Stomach (tissue), 19 donors: ENCODE measurements at places on chromosomes 16 and 17. TPM values are rescaled to one million over a fixed set of nuclear protein-coding genes. Genes with fewer than 3 reads are reported as not detected.

ARL17B gene
- total RNA-seq, result 1.9 TPM

MYCBPAP gene
- total RNA-seq, result 1.1 TPM

NLRC5 gene
- total RNA-seq, result 12.5 TPM

WNT3 gene
- total RNA-seq, result 0.14 TPM

ALOX12 gene
- total RNA-seq, result not detected

TMEM98 gene
- total RNA-seq, result 101 TPM

RHBDL1 gene
- total RNA-seq, result not detected

MXRA7 gene
- 131 TPM for total RNA-seq

TBC1D26 gene
- not detected for total RNA-seq

PPY gene
- not detected for total RNA-seq

KRTAP4-16 gene
- total RNA-seq, result not detected

DCAF7 gene
- total RNA-seq, result 14.6 TPM

FDXR gene
- 94.1 TPM for total RNA-seq

CES3 gene
- 145 TPM for total RNA-seq

HSBP1 gene
- total RNA-seq, result 8.8 TPM

RAB11FIP4 gene
- total RNA-seq, result 11.7 TPM

CARD14 gene
- total RNA-seq, result not detected

PYY gene
- total RNA-seq, result not detected

ANKRD40CL gene
- total RNA-seq, result 19.4 TPM

MRPL10 gene
- total RNA-seq, result 85.2 TPM
